ENCODE measurements at places on chromosomes 12 and 14.
A peak's percentile ranks its signal among the peaks of the same experiment; 100 is the strongest.

DNA sequence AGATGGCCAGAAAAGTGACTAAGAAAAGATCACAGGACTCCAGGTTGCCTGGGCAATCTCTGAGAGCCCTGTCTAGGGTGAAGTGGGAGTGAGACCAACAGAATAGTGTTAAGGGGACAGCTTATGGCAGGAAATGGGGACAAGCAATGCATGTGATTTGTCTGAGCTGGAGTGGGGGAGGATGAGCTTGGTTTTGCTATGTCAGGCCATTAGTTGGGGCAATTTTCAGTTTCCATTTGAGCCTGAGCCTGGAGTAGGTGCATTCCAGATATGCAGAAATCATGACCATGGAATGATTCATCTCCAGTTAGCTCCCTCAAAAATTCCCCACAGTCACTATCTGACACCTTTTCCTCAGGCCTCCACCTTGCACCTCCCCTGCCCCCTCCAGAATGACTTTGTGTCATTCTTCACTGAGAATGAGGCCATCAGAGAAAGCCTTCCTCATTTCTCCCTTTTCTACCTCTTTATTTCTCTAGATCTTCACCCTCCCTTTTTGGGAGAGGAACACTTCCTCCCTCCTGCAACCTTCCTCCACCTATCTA, 150.9 kb upstream of the PLEKHG7 start:
- DNase-seq, result peak; percentile 1

DNA sequence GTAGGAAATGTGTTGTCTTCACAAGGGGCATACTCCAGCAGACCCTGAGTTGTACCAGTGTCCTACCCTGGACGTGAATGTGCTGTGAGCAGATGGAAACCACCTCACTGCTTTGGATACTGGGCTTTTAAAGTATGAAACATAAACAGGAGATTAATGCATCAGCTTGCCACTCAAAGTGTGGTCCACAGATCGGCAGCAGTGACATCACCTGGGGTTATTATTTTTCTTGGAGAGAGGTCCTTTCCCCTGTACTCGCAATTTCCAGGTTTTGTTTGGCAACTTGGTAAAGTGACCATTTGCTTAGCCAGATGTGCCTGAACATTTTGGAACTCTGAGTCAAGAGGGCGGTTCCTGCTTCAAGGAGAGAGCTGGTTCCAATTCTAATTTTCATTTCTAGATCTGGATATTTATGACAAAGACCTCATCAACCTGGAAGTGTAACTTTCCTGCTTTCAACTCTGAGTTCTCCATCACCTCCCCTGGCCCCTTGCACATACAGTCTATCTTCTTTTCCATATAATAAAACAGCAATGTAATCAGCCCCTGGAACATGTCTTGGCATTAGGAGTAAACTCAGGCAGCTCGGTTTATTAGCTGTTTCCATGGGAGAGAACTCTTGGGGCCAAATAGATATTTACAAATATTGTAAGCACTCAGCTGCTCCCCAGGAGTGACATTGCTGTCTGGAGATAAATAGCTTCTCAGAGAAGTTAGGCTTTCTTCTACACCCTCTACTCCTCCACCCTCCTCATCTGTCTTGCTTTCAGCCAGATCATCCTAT, 237.0 kb upstream of the TBX3 start:
- DNase-seq, result no peak

DNA sequence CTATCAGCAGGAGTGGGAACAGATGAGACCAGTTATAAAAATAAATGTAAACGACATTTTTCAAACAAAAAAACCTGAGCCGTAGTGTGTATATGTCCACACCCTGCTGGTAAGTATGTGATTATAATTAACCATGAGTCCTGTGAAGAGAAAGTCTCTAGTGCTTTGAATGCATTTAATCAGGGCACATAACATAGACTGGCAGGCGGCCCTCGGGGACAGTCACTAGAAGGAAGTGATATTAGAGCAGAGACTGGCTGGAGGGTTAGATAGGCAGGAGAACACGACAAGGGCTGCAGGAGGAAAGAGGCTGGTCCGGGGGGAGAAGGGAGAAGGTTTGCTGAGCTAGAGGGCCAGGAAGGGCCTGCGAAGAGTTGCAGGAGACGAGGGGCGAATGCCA, 23.8 kb upstream of the ELK3 start:
- no peak for DNase-seq

GRCh38 chr14:73786636-73787485, 64.8 kb upstream of the PTGR2 start:
- DNase-seq, result peak; percentile 4

- DNase-seq, result no peak
These were observed 25.3 kb downstream of the CLEC2A start for GRCh38 chr12:9906873-9907272.

DNA sequence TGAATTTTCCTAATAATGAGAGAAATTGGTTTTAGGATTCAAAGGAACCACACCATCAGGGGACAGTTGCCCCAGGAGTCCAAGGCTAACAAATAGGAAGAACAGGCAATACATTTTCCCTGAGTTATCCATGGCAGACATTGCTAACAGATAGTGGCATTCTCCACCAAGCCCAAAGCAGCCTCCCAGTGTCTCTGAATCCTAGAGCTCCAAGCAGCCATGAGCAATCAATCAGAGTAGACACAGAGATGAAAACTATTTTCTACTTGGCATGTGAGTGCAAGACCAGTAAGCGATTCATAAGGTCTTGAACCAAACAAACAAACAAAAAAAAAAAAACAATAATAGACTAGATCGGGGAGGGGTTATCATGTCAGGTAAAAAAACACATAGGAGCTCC, 515.7 kb downstream of the MED13L start:
- no peak for DNase-seq

GRCh38 chr12:111546758-111547383, 52.2 kb downstream of the ATXN2 start:
- DNase-seq, result no peak

GRCh38 chr14:73710737-73711136, 3.4 kb downstream of the PNMA1 start:
- DNase-seq, result no peak

- no peak for DNase-seq
These were observed 19.7 kb upstream of the LRTM2 start for GRCh38 chr12:1800401-1801302.

- no peak for DNase-seq
These were observed 164.0 kb upstream of the PZP start for GRCh38 chr12:9372202-9372601.

DNA sequence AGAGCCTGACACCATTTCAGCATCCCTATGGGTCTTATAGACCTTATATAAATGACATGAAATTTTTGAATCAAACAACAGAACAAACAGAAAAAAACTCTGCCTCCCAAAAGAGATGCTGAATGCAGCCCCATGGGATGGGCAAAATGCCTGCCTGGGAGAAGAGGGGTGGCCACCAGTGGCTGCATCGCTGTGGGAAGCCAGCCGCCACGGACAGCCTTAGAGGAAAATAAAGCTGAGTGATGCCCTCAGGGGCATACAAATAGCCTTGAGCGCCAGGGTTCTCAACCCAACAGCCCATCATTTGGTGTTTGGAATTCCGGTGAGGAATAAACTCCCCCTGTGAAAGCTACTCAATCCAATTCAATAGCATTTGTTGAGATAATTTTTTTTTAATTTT, 22.9 kb downstream of the SYNE3 start:
- no peak for DNase-seq

GRCh38 chr14:97804056-97804455, 1006.9 kb downstream of the VRK1 start:
- no peak for DNase-seq

DNA sequence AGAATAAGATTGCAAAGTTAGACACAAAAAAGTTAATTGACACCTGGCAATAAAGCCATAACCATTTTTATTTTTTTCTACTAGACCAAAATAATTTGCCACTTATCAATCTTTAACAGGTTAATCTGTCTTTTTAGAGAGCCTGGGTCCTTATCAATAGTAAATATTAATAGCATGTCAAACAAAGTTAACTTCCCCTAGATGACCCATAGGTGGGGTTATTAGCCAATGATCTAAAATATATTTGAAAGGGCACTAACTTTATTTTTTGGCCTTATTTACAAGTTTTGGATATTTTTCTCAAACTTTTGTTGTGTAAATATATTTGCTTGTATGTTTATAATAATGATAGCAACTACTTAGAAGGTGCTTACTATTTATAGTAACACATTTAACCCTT, 3.9 kb downstream of the ANKRD33 start:
- DNase-seq, result no peak

DNA sequence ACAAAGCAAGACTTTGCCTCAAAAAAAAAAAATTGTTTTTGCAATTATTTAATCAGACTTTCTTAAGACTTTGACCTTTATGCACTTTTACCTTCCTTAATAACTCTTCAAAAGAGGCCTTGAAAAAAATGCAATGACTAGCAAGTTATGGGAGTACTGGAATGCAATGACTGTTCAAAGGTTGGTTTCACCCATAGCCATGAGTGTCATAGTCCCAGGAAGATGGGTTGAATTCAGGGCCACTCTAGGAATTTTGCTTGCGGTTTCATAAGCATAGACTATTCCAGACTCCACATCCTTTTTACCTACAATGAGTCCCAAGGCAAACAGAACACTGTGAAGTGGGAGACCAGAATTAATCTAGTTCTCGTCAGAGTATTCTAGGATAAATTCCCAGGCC, 29.4 kb upstream of the DENND5B start:
- DNase-seq, result no peak

DNA sequence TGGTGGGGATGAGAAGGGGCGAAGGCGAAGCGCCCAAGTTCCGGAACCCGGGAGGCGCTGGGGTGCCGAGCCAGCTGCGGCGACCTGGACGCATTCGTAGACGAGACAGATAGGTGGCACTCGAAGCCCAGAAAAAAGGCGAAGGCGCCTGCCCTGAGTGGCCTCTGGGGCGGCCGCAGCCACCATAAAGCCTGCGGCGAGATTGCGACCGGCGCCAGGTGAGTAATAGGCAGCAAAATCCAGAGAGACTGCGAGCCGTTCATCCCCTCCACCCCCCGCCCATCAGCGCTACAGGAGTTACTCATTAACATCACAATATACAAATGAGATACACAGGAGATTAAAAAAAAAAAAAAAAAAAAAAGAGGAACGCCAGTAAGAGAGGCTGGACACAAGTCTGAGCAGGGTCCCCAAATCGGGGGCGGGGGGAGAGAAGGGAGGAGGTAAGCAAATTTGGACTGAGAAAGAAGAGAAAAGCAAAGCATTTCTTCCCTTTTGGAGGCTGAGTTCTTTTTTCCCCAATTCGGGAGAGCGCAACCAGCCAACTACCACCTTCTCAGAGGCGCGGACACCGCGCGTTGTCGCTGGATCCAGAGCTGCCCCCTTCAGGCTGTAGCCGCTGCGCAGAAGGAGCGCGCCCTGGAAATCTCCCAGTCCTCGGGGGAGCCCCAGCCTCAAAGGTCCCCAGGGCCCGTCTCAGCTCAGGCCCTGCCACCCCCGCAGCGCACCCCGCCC, 15.7 kb downstream of the TBX3 start:
- DNase-seq, result no peak

DNA sequence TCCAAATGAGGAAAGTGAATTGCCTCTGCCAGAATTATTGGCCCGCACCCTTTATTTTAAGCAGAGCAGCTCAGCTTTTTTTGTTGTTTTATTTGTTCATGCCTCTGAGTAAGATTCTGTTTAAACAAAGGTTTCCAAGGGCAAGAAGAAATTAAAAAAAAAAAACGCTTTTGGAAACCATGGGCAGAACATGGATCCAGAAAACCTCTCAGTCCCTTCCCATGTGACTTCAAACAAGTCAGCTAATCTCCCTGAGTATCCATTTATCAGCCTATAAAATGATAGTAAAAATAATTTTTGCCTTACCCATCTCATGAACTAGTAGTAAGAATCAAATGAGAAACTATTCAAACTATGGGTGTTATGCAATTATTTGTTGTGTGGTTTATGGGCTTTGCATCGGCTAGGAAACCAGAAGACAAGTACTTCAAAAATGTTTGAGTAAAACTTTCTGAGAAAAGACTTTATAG, 27.6 kb downstream of the KITLG start:
- no peak for DNase-seq

- no peak for DNase-seq
These were observed 100.3 kb downstream of the MYRFL start for GRCh38 chr12:69925291-69925690.

GRCh38 chr14:105410642-105411016, 9.0 kb upstream of the MTA1 start:
- DNase-seq, result no peak

GRCh38 chr12:80053051-80053790, 46.1 kb upstream of the OTOGL start:
- no peak for DNase-seq

- DNase-seq, result no peak
These were observed 1.1 kb downstream of the MIS18BP1 start for GRCh38 chr14:45251912-45252311.

DNA sequence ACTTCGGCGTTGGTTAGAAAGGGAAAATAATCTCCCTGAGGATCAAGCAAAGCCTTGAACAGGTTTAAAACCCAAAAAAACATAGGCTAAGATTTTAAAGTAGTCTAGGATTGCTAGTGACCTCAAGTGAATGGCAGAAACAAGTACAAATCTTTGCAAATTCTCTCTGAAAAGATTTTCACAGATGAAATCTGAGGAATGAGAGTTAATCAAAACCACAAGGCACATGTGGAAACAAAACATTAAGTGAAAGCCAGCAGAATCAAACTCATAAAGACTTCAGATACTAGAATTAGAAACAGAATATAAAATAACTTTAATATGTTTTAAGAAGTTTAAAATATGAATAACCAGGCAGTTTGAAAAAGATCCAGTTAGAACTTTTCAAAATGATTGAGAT, 52.2 kb upstream of the CFL2 start:
- no peak for DNase-seq

- no peak for DNase-seq
These were observed 1.6 kb downstream of the DPF3 start for GRCh38 chr14:72892103-72892878.

DNA sequence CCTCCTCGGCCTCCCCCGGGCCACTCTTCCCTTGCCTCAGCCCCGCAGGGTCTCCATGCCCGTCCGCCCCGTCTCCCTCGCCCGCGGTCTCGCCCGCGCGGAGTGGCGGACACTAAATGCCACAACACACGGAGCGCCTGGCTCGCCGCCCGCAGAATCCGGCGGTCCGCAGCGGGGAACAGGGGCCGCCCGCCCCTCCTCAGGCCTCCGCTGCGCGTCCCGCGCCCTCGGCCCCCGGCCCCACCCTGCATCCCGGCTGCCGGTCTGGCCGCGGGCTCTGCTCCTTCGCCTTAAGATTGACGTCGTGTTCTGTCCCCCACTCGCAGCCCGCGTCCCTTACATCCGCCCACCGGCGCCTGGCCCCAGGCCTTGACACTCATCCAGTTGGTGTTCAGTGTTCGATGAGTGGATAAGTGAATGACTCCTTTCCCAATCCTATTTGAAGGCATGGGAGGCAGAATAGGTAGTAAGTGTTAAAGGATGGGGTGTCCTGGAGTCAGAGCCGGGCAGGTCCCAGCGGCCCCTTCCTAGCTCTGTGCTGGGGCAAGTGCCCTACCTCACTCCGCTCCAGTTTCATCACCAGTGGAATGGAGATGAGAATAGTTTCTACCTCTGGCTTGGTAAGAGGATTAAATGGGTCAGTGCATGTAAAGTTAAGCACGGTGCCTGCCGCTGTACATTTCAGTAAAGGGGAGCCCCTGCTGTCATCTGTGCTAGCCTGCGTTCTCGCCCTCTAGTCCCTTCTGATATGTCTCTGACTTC, 622 bp downstream of the TECPR2 start:
- DNase-seq, result no peak

Data from activated naive CD8-positive, alpha-beta T cell treated with anti-CD3 and anti-CD28 coated beads, Interleukin-2, amount 50 U/mL, for 16 hours (primary cell).